Stimulated activated CD8-positive, alpha-beta memory T cell treated with anti-CD3 and anti-CD28 coated beads, Interleukin-4, amount 100 ng/mL, for 1 hour (primary cell): ENCODE measurements at places on chromosomes 6 and 20.

GRCh38 chr6:111757342-111757741, 115.9 kb downstream of the FYN start:
- DNase-seq: no peak

- DNase-seq: no peak
Observed at GRCh38 chr6:128174724-128175123, 273.9 kb upstream of the THEMIS start.

DNA sequence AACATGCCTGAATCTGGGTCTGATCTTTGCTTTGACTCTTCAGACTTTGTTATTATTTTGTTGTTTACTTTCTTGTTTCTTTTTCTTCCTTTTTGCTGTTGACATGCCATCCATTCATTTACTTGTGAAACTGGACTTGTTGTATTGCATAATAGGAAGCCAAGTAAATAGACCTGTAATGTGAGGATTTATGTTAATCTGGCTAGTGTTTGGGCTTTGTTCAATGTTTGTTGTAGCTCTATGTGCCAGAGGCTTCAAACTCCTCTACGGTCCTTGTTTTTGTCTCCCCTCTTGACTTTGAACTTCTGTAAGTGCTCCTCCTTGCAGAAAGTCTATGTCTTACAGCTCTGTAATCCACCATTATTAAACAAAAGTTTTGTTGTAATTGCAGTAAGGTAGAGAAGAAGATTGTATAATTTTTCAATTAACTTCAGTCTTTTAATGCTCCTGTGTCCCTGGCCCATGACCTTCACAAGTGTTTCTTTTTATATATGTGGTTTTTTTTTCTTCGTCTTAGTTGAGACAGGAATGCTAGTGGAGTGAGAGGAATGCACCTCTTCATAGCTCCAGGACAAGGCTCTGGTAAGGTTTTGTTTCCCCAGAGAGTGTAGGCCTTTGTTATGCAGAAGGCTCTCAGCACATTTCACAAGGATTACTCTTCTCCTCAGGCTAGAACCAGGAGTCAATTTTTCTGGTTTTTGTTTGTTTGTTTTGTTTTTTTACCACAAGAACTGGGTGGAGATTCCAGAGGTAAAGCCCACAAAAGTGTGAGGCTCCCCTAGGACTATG, 1061.8 kb upstream of the CITED2 start:
- no peak for DNase-seq

DNA sequence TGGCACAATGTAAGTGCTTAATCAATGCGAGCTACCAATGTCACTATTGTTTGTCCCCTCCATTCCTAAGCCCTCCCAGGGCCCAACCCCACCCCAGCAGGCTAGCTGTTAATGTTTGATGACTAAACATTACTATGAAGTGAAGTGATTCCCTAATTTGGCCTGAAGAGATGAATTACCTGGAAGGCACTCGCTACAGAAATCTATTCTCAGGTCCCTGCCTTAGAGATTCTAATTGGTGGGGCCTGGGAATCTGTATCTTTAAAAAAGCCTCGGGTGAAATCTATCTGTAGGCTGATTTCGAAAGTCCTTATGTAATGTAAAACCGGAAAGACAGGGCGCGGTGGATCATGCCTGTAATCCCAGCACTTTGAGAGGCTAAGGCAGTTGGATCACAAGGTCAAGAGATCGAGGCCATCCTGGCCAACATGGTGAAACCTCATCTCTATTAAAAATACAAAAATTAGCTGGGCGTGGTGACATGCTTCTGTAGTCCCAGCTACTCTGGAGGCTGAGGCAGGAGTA, 16.9 kb upstream of the SNAI1 start:
- no peak for DNase-seq

- no peak for DNase-seq
Observed at GRCh38 chr6:146331013-146331412, 212.6 kb upstream of the RAB32 start.

DNA sequence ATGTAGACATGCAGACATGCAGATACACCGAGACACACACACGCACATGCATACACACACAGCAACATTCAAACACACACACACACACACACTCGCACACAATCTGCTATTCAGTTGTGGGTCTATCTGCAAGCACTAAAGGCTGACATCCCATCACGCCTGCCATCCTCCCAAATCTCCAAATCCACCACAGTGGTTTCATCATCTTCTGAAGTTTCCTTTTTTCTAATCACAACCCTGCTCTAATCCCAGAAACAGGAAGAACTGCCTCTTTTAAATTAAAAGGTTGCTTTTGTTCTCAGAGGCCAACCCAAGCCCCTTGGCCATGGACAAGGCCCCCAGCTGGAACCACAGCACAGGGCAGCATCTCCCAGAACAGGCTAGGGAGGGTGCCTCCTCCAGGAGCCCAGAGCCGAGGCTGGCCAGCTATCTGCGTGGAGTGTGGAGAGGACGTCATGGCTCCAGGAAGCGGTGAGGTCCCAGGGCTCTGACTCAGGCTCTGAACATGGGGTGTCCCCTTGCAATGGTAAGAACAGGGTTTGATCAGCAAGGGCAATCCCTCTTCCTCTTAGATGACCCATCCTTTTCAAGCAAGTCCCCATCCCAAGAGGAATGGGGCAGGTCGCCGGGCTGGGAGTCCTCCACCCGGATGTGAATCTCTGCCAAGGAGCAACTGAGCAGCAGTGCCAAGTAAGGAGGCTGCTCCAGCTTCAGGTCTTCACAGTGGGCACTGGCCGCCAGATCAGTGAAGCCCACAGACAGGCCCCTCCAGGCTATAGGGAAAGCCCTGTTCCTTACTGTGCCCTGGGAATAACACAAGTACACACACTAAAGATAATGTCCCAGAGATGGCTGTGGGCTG, 14.7 kb downstream of the FOXF2 start:
- DNase-seq: no peak

- DNase-seq: no peak
Observed at GRCh38 chr6:51459958-51460357, 627.5 kb downstream of the PKHD1 start.

GRCh38 chr20:11926292-11926998, 8.8 kb downstream of the BTBD3 start:
- DNase-seq: no peak
